ENCODE measurements at places on chromosomes 12 and 14. TPM values are rescaled to one million over a fixed set of nuclear protein-coding genes. Genes with fewer than 3 reads are reported as not detected.

The PRKCH gene
- total RNA-seq = 32.5 TPM

The IGF1 gene
- not detected for total RNA-seq

The CACNA1C gene
- not detected for total RNA-seq

The ZFYVE21 gene
- 94.8 TPM for total RNA-seq

The LMO3 gene
- under 0.01 TPM for total RNA-seq

The ANKRD52 gene
- 15.3 TPM for total RNA-seq

The ZBTB25 gene
- 6.0 TPM for total RNA-seq

The HOTAIR gene
- total RNA-seq = under 0.01 TPM

The INHBE gene
- 0.96 TPM for total RNA-seq

The DLGAP5 gene
- total RNA-seq = 0.43 TPM

The NINJ2 gene
- 0.48 TPM for total RNA-seq

The APOF gene
- total RNA-seq = not detected

The CCDC196 gene
- not detected for total RNA-seq

The GCH1 gene
- 12.5 TPM for total RNA-seq

The SLC7A7 gene
- total RNA-seq = 0.43 TPM

The PLEKHG7 gene
- total RNA-seq = not detected

The TSPAN31 gene
- total RNA-seq = 82.2 TPM

The HOXC9 gene
- 0.72 TPM for total RNA-seq

The TECPR2 gene
- total RNA-seq = 8.2 TPM

The SLC17A8 gene
- not detected for total RNA-seq

The LGR5 gene
- not detected for total RNA-seq

The CD163L1 gene
- 1.4 TPM for total RNA-seq

The SIX1 gene
- 4.1 TPM for total RNA-seq

The LRCOL1 gene
- not detected for total RNA-seq

The RTL1 gene
- total RNA-seq = not detected

The REP15 gene
- 0.72 TPM for total RNA-seq

The GIT2 gene
- 20.5 TPM for total RNA-seq

The PMCH gene
- total RNA-seq = not detected

The JAG2 gene
- total RNA-seq = 21.7 TPM

The HVCN1 gene
- total RNA-seq = 0.85 TPM

The ZFHX2 gene
- under 0.01 TPM for total RNA-seq

The CAPRIN2 gene
- total RNA-seq = 35.4 TPM
